Brain microvascular endothelial cell (primary cell): ENCODE measurements at places on chromosomes 1 and 21.

DNA sequence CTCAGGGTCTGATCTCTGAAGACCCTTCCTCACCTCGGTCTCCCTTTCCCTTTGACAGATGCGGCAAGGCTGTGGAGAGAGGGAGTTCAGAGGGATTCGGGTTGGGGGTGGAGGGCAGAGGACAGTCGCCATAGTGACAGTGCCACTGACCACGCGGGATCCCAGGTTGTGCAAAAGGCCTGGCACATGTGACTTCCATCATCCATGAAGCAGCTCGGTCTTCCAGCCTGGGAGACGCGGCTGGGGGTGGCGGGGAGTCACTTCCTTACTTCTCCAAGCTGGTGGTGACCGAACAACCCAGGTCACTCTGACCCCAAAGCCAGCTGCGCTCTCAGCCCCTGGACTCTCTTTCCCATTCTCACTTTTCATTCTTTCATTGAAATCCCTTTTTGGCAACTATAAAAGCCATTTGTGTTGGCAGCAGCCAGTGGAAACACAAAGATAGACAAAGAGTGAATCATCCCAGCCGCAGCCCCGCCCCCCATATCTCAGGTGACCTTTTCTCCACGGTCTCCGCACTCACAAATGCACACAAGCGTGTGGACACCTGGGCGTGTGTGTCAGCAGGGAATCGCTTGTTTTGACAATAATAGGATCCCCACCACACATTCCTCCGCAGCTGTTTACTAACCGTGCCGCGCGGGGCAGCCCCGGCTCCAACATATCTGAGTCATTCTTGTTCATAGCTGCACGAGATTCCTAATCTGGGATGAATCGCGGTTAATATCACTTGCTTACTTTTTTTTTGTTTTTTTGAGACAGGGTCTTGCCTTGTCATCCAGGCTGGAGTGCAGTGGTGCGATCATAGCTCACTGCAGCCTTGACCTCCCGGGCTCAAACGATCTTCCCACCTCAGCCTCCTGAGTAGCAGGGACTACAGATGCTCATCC, 68.3 kb downstream of the DHRS3 start:
- peak; percentile 99 for DNase-seq

DNA sequence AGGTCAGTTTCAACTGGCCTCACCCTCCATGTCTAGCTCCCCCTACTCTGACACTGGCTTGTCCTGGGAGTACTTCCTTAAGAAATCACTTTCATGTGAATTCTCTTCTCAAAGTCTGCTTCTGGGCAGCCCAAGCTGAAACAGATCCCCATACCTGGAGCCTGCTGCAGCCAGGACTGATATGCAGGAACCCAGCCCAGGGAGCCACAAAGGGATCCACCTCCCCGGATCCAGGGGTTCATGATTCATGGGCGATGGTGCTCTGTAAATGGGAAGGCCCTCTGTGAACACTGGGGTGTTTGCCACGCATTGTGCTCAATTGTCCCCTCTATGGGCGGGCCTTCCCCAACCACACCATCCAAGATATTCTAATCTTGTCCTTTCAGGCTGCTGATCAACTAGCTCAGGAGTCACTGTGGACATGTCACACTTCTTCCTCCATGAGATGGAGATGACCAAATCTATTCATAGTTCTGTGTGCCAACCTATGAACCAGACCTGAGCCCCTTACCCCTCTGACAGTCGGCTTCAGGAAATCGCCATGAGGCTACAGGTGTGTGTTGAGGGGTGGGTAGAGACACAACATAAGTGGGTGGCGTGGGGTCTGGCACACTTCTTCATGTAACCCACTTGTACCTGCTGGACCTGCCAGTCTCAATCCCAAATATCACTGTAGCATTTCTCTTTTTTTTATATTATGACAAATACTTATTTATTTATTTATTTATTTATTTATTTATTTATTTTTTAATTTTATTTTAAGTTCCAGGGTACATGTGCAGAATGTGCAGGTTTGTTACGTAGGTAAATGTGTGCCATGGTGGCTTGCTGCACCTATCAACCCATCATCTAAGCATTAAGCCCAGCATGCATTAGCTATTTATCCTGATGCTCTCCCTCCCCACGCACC, 41.8 kb downstream of the RUNX3 start:
- no peak for DNase-seq

- no peak for DNase-seq
Measured at GRCh38 chr1:43484367-43484766, 30.6 kb upstream of the HYI start.

DNA sequence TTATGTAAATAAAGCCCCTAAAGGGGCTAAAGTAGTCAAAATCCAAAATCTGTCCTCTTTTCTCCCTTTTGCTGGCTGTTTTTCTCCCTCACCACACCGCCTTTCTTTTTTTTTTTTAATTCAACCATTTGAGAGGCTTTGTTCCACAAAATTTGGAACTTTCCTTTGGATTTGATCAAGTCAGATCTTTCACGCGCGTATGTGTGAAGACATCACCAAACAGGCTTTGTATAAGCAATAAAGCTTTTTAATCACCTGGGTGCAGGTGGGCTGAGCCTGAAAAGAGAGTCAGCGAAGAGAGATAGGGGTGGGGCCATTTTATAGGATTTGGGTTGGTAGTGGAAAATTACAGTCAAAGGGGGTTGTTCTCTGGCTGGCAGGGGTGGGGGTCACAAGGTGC, 5.3 kb upstream of the HPDL start:
- no peak for DNase-seq

DNA sequence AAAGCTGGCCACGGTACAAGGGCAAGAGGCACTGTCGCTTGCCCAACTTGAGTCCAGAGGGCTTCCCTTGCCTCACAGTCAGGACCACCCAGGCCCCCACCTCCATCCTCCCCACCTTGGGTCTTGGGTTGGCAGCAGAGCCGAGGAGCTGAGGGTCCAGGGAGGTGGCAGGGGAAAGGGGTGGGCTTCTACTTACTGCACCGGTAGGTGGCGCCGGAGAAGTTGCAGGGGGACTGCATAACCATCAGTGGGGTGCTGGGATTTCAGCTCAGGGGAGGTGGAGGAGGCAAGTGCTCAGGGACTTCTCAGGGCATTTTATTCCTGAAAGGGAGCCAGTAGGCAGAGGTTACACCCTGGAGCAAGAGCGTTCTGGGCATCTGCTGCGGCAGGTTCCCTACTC, 44.0 kb downstream of the TRIM62 start:
- no peak for DNase-seq

DNA sequence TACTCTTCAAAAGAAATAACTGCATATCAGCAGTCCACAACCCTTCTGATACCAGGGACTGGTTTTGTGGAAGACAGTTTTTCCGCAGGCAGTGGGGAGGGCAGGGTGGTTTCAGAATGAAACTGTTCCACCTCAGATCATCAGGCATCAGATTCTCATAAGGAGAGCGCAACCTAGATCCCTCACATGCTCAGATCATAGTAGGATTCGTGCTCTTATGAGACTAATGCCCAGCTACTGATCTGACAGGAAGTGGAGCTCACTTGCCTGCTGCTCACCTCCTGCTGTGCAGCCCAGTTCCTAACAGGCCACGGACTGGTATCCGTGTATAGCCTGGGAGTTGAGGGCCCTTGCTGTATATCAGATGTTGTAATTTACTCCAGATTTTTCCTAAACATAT, 11.5 kb downstream of the RO60 start:
- peak; percentile 50 for DNase-seq

GRCh38 chr1:246526915-246527314, 19.8 kb upstream of the SMYD3 start:
- no peak for DNase-seq

GRCh38 chr1:43853161-43853921, 80.3 kb upstream of the ARTN start:
- no peak for DNase-seq

- DNase-seq = peak; percentile 13
Measured at GRCh38 chr1:80926531-80926930, 874.2 kb upstream of the ADGRL2 start.

DNA sequence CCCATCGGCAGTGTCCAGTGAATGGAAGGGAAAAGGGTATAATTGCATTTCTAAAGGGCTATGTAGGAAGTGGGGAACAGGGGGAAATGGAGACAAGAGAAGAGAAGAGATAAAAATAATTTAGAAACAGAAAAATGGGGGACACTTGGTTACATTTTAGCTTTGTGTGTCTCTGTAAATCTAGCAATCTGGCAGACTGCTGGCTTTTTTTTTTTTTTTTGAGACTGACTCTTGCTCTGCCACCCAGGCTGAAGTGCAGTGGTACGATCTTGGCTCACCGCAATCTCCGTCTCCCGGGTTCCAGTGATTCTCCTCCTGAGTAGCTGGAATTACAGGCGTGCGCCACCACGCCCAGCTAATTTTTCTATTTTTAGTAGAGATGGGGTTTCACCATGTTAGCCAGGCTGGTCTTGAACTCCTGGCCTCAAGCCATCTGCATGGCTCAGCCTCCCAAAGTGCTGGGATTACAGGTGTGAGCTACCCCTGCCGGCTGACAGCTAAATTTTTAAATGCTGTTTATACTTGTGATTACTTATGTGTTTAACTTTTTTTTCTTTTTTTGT, 53.4 kb downstream of the AGPAT3 start:
- no peak for DNase-seq

GRCh38 chr1:53733975-53734649, 4.9 kb downstream of the GLIS1 start:
- DNase-seq = peak; percentile 83

DNA sequence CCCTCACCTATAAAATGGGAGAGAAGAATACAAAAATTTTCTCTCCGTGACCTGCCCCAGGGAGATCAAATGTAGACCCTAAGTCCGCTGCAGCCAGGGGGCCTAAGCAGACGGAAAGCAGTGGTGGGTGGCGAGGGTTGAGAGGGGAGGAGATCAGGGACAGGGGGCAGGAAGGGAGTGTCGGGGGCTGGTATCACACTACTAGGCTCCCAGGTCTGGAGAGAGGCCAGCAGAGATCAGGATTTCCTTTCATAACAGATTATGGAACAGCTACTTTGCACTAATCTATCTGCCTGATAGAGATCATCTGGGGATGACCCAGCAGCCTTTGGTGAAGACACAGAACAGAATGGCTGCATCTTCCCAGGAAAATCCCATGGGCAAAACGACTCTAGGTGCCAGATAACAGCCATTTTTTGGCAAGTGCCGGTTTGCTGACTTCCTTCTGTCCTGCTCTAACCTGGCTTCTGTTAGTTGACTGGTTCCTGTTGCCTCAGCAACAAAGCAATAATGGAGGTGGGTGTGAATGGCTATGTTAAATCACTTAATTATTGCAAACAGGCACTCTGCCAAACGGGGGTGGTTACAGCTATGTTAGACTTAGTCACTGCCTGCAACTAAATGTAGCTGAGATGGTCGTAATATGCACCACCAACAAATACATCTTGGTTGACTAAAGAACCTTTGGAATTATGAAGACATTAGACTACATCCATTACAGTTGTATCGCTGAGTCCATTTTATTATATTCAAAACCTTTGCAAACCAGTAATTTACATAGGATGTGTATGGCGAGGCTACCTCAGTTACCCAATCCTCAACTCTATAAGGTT, 30.0 kb upstream of the EPS8L3 start:
- DNase-seq = peak; percentile 67

DNA sequence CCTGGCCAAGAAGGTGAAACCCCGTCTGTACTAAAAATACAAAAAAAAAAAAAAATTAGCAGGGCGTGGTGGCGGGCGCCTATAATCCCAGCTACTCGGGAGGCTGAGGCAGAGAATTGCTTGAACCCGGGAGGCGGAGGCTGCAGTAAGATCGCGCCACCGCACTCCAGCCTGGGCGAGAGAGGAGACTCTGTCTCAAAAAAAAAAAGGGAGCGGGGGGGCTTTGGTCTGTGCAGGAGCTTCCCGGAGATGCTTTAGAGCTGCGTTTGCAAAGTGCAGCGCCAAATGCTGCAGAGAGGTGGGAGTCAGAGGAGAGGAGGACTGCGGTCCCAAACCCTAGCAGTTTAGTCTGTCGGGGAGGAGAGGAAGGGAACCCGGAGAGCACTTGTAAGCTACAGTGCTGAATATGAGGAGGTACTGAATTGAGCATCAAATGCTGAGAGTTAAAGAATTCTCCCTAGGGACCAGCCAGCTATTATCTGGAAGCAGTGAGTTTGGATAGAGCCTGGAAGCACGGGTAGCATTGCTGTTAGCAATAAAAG, 569 bp downstream of the FALEC start:
- DNase-seq = no peak

- no peak for DNase-seq
Measured at GRCh38 chr1:226569879-226570547, 21.4 kb downstream of the STUM start.

GRCh38 chr1:37901191-37901892, 42.0 kb upstream of the MTF1 start:
- DNase-seq = no peak
